Activated T-helper 1 cell treated with anti-CD3 and anti-CD28 coated beads, Interleukin-12 subunit alpha, Interleukin-12 subunit beta, Interleukin-2, Interleukin-4 antibody, amounts not matched to agents 30 ng/mL and 10 ng/mL and 1 ng/mL, durations not matched to agents 14 hours and 24 hours and 36 hours (primary cell): ENCODE measurements at places on chromosomes 5 and 9.

DNA sequence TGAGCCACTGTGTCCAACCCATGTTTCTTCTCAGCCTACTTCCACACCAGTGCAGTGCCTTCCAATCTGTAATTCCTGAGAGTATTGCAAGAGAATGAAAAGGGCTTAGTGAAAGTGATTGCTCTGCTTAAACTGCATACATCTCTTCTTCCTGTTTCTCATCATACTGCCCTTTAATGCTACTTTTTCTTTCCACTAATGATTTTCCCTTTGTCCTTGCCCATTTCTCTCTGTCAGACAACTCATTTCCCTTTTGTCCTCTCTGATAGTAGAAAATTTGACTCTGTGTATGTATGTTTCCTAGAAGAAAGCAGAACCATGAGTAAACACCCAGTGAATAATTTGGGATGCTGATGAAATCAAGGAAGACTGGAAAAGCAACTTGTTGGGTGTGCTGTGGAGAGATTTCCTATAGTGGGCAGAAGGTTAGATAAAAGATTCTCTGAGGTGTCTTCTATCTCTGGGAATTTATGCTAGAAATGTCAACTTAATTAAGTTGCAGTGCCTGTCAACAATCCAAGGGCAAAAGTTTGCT lies 102.2 kb upstream of the CHD1 start:
- no peak for DNase-seq

GRCh38 chr5:67089200-67089725 lies 107.3 kb downstream of the CD180 start:
- no peak for DNase-seq

- no peak for DNase-seq
These were observed 6.2 kb upstream of the DNAJC18 start for GRCh38 chr5:139445325-139446170.

DNA sequence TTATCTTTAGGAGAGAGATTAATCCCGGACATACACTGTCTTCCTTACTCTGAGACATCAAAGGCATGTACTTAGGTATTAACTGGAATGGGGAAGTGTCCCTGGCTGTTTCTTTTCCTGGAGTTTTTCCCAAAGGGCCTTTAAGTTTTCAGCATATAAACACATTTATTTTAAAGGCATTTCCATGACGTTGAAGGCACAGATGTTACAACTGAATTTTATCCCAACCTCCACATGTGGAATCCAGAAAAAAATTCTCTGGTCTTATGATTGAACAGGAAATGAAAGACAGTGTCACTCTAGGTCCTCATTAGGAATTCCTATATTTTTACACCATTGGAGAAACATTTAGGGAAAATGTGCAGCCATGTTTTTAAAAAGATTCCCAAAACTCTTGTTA lies 41.6 kb upstream of the SHOC1 start:
- DNase-seq = no peak

GRCh38 chr5:130109152-130109551 lies 204.9 kb downstream of the CHSY3 start:
- no peak for DNase-seq

GRCh38 chr9:104923740-104924139 lies 4.2 kb downstream of the ABCA1 start:
- DNase-seq = no peak

DNA sequence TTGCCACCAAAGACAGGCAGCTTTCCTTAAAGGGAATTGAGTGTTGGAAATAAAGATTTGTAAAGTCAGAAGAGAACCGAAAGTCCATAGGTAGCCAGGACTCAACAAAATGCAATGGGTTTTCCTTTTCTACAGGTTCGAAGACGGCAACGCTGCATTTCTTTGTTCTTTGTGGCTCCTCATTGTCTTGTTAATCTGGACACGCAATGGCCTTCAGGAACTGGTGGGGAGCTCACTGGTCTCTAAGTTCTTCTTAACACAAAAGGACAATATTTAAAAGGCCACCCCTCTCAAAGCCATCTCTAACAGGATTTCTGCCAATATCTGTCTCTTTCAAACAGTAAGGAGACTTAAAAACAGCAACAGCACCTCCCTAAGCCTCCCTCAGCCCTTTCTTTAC lies 170.6 kb downstream of the RMI1 start:
- no peak for DNase-seq
